GM10248 (cell line): ENCODE measurements at places on chromosomes 6 and 20.

GRCh38 chr6:88339761-88340160 is 173.6 kb upstream of the CNR1 start:
- DNase-seq, result no peak

DNA sequence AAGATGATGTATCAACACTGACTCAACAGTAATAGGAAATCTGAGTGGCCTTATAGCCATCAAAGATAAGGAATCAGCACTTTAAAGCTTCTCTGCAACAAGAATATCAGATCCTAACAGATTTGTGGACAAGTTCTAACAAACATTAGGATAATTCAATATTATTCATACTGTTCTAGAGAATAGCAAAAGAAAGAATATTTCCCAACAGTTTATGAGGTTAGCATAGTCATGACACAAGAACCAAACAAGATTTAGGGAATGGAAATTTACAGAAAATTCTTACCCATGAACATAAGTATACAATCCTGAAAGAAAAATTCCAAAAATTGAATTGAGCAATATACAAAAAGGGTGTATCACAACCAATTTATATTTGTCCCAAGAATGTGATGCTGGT is 64.3 kb upstream of the BTBD3 start:
- no peak for DNase-seq

GRCh38 chr20:46040902-46041535 is 12.0 kb downstream of the SLC12A5 start:
- peak; percentile 57 for DNase-seq

- DNase-seq, result no peak
Measured at GRCh38 chr6:105161421-105161820, 18.4 kb downstream of the POPDC3 start.

DNA sequence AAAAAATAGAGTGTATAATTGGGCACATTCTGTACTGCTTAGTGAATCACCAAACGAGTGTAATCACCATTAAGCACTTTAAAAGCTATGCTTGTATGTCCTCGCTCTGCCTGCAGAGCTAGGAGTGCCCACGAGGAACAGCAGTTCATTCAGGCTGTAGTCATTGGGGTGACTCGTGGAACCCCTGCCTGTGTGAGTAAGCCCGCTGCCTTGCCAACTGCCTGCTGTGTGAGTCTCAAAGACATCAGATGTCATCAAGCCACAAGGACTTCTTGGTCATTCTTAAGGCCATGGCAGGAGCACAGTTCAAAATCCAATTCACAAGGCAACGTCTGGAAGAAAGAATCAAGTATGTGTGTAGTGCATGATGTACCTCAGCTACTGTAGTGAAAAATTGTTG is 60.4 kb downstream of the FOXO3 start:
- no peak for DNase-seq

DNA sequence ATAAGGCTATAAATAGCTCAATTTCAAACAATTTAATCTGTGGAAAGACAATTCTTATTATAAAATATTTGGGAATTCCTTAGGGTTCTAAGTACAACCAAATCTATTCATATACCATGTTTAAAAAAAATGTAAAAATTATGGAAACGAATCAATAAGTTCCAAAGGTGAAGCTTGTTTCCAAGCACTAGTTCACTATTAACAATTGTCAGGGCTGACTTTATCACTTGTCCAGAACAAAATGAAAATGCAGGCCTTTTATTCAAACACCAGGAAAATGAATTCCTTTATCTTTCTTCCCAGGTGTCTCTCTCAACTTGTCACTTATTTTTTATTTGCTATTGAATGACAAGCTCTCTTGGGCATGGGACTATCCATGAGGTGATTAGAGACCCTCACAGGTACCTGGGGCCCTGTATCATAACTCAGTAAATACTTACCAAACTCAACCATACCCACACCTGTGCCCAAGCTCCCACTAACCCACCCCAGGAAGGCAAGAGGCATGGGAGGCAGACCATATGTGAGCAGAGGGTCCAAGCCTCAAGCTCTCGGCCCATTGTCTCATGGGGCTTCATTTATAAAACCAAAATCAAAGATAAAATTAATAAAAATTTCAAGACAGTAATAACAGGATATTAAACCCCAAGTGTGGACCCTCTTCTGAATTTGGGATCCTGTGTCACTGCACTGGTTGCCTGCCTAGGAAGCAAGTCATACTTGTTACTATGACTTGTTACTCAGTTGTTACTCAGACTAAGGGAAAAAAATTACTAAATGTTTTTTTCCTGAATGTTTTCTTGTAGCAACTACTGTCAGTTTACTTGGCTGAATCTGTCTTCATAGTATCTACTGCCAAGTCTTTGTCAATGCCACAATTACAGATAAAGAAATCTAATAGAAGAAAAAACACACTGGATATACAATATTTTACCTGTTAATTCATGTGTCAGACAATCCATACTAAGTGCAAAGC is 54.7 kb downstream of the PTPRK start:
- DNase-seq, result no peak

GRCh38 chr20:36835453-36836198 is 40.3 kb upstream of the TLDC2 start:
- DNase-seq, result peak; percentile 97

- peak; percentile 50 for DNase-seq
Measured at GRCh38 chr6:53244958-53245357, 96.3 kb upstream of the GCM1 start.

- no peak for DNase-seq
Measured at GRCh38 chr20:24273251-24273650, 196.2 kb upstream of the SYNDIG1 start.

- DNase-seq, result no peak
Measured at GRCh38 chr20:14745830-14746229, 408.4 kb upstream of the FLRT3 start.

DNA sequence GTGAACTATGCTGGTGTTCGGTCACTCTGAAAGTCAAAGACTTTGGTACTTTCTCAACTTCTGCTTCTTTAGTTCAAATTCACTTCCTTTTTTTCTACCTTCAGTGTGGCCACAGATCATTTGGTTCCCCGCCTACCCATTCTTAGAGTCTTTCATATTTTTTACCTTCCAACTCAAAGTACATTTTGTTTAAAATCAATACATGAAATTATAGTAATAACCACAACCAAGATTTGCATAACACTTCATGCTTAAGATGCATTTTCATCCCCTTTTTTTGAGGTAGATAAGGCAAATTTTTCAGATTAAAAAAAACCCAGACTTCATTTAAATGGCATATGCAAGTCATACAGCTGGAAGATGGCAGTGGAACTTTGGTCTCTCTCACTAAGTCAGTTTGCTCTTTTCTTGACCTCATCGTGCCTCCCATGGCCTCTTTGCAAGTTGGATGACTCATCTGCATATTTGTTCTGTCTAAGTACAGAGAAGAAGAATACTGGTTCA is 11.9 kb upstream of the CNR1 start:
- DNase-seq, result peak; percentile 53

DNA sequence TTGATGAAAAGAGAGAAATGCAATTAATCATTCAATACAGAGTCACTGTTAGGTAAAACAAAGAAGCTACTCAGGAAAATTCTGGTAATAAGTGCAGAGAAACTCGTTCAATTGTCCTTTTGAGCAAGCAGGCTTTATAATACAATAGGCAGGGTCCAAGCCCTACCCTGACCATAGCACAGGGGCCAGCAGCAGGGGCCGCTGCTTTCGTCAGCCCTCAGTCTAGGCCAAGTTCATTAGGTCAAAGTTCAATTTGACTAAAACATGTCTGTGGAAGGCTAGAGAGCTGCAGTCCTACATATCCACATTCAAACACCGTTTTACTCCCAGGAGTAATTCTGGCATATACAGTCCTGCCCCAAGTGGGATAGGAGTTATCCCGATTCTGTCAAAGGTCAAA is 94.6 kb downstream of the BCAS1 start:
- no peak for DNase-seq

- no peak for DNase-seq
Measured at GRCh38 chr20:5652626-5653553, 97.3 kb upstream of the SHLD1 start.

- peak; percentile 28 for DNase-seq
Measured at GRCh38 chr6:83057705-83058321, 7.8 kb downstream of the UBE3D start.

DNA sequence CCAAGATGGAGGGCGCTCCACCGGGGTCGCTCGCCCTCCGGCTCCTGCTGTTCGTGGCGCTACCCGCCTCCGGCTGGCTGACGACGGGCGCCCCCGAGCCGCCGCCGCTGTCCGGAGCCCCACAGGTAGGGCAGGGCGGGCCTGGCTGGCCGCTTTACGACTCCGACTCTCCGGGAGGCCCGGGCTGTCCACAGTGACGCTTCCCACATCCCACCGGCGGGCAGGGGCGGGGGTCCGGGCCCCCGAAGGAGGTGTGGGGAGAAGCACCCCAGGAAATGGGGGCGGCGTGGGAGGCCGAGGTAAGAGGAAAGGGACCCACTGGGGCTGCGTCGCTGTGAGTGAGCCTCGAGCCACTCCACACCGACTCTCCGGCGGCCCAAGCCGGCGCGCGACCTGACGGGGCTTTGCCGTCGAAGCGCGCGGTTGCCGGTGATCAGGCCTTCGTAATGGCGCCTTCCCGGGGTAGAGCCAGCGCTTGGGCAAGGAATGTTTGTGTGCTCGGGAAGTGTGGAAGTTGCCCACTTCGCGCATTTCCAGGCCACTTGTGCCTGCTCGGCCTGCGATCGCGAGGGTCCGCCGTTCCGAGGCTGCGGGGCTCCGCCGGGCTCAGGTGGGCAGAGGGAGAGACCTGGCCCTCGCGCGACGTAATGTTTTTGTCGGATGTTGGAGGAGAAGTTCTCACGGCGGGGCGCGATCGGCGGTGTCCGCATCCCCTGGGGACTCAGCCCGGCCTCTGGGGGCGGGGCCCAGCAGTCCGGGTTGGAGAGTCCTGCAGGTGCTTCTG is 427 bp downstream of the GINM1 start:
- peak; percentile 23 for DNase-seq

DNA sequence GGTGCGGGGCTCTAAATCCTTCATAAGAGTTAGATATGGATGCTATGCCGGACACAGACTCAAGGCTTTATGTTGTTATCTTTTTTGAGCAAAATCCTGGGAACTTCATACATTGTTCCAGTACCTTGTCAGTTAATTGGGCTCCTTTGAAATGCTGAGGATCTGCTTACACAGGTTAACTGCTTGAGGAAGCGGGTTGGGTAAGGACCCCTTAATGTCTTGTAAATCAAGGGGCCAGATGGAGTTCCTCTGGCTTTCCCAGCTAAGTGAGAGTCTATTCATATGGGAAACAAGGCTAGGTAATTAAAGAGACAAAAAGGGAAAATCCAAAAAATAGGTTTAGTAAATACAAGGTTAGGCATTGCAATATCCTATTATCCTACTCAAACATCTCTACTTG is 141.5 kb downstream of the OR2B2 start:
- DNase-seq, result no peak

GRCh38 chr20:50085481-50086365 is 27.2 kb downstream of the UBE2V1 start:
- DNase-seq, result peak; percentile 72
